Dorsolateral prefrontal cortex (tissue), 122 donors: ENCODE measurements at places on chromosomes 3 and 15.

GRCh38 chr3:136787349-136787748 lies 31.6 kb upstream of the SLC35G2 start:
- DNase-seq, result no peak

DNA sequence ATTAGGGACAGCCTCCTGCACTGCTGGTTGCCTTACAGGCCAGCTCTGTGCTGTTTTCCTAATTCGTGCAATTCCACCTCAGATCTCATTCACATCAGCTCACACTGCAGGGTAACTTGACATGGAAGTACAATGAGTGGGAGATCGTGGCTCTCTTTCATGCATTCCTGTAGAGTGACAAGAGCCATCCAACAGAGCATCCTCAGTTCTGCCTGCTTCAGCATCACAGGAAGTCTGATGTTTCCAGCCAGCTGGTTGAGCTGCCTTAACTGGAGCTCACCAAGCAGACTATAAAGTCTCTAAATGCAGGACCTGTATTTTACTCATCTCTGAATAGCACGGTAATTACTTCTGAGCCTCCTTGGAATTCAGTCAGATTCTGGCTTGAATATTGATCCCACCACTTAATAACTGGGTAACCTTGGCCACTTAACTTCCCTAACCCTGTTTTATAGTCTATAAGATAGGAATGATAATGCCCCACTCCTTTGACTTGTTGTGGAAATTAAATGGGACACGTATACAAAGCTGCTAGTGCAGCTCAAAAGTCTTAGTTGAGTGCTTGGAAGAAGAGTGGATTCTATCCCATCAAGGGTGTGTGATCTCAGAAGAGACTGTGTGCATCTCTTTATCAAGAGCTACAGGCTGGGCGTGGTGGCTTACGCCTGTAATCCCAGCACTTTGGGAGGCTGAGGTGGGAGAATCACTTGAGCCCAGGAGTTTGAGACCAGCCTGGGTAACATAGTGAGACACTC lies 1.4 kb upstream of the DIS3L start:
- no peak for DNase-seq

- no peak for DNase-seq
These were observed 147.6 kb downstream of the DNAJB8 start for GRCh38 chr3:128319107-128319506.

DNA sequence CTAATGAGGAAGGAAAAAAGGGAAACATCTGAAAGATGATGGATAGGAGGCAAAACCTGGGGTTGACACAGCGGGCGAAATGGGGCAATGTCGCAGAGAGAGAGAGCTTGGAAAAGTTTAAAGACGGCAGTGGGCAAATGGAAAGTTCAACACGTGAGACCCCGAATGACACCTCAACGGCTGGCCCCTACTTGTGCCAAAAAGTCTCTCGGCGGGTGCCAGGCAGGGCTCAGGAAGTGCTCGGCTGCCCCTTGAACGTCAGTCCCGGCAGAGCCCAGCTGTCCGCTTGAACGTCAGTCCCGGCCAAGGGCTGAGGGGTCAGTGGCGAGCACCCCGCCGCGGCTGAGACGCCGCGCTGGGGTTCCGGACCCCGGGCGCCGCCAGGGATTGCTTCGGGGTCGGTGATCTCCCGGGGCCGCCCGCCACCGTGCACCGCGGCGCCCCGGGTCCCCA lies 658 bp downstream of the EOGT start:
- DNase-seq, result no peak

DNA sequence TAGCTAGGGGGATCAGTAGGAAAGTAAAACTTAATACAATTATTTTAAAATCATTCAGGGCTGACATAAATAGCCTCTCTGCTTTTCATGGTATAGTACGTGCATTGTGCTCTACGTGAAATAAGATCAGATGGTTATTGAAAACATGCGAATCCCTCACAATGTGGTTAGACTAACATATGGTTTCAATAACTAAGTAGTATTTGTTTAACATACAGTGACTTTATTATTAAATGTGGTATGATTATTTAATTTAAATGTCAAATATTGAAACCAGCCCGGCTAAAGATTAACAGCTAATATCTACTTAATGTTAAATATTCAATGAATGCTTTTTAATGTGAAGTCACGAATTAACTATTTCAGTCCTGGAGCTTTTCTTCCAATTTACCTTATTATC lies 473.9 kb upstream of the THBS1 start:
- no peak for DNase-seq

GRCh38 chr3:61618871-61619270 lies 57.5 kb downstream of the PTPRG start:
- no peak for DNase-seq

- no peak for DNase-seq
These were observed 12.5 kb downstream of the ST3GAL6 start for GRCh38 chr3:98775459-98776139.

GRCh38 chr3:197801891-197802778 lies 11.1 kb downstream of the LRCH3 start:
- DNase-seq, result no peak

GRCh38 chr15:40469776-40470390 lies 901 bp upstream of the CHST14 start:
- no peak for DNase-seq

DNA sequence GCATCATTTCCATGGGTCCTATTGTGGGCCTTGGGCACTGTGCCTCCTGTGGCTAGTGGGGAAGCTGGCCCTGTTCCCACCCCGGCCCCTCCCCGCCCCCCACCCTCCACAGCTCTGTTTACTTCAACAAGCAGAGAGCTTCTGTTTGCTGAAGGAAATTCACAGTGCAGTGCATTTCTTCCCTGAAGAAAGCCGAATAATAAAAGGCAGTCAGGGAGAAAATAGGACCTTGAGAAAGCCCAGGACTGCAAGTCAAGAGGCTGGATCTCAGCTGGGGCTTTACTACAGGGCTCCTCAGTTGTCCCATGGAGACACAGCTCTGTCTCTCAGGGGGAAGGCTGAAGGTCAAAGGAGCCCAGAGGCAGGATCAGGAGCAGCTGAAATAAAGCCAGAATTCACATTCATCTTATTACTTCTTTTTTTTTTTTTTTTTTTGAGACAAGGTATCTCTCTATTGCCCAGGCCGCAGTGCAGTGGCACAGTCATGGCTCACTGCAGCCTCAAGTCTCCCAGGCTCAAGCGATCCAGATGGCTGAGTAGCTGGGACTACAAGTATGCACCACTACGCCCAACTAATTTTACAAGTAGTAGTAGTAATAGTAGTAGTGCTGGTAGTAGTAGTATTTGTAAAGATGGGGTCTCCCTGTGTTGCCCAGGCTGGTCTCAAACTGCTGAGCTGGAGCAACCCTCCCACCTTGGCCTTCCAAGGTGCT lies 33.0 kb upstream of the LACTB start:
- no peak for DNase-seq

- no peak for DNase-seq
These were observed 11.5 kb downstream of the CPNE9 start for GRCh38 chr3:9715136-9715535.
